ENCODE measurements at places on chromosomes 6 and 20.

- no peak for DNase-seq
Observed at GRCh38 chr6:7176208-7176607, 68.4 kb downstream of the RREB1 start.

GRCh38 chr6:145020543-145020942 is 714.8 kb downstream of the EPM2A start:
- DNase-seq, result no peak

DNA sequence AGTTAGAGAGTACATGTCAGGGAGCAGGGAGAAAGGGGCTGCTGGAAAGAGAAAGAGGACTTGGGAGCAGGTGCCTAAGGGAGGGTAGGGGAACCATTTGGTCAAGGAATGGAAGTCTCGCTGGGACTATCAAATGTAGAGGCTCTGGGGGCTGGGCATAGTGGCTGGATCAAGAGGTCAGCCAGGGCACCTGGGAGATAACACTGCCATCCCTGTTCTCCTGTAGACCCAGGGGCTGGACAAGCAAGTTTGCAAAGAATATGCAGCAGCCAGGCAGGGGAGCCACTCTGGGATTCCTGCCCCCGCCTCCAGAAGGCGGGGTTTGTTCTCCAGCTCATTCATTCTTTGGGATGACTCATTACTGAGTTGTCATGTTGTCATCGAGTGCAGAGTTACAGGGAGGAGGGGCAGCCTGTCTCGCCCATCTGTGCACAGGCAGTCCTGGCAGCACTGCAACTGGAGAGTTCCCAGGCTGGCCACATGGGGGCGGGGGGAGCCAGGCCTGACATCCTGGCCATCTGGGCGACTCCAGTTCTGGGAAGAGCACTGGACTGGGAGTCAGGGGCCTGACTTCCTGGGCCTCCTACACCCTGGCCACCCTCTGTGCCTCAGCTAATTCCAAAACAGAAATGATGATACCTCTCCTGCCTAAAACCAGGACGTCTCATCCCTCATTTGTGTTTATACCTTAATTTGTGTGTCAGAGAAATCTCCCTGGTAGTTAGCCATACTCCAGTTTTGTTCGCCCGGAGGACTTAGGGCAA is 28.2 kb upstream of the ZFAND3 start:
- DNase-seq, result peak; percentile 44

DNA sequence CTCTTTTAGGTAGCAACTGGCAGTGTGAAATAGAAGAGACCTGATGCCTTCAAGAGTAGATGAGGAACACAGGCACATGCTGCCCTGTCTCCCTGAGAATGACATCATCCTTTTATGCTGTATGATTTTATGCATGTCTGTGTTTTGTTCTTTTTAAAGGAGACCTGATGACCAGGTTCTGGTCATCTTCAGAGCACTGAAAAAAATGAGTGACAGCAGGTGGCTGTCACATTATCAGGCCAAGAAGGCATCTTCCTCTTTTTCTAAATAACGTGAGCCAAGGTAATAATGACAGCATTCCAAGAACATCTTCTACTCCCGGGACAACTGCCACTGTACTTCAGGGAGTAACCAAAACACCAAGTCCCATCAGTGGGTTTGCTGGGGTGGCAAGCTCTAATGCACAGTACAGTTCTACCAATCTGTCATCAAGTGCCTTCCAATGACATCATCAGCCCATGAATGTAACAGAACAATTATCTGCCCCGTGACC is 28.9 kb downstream of the CNKSR3 start:
- no peak for DNase-seq

GRCh38 chr6:100420711-100421110 is 44.0 kb downstream of the SIM1 start:
- DNase-seq, result no peak

DNA sequence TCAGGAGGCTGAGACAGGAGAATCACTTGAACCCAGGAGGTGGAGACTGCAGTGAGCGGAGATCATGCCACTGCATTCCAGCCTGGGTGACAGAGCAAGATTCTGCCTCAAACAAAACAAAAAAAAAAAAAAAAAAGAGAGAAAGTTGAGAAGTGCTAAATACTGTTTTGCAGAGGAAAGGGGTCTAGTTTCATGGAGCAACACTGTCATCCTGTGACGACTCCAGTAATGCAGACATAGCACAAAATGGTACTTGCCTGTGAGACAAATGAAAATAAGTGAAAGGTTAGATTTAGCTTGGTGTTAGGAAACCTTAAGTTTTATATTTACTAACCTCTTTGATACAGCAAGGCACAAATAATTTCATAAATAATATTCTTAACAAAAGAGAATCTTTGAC is 29.7 kb downstream of the CEP162 start:
- no peak for DNase-seq

DNA sequence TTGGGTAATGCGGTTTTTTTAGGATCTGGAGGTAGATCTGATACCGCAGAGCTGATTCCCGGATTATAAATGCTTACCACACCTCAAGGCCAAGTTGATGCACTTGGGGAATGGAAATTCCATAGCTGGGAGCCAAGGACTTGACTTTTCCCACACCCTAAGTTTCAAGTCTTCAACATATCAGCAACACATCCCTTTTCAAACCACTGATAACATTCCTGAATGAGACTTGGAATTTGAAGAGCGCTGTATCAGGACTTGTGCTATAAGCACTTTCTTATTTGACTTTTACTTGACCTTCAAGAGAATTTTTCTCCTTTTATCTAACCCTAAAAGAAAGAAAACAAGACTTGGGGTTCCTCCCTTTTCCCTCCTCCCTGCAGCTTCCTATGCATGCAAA is 90.6 kb upstream of the NAA20 start:
- no peak for DNase-seq

DNA sequence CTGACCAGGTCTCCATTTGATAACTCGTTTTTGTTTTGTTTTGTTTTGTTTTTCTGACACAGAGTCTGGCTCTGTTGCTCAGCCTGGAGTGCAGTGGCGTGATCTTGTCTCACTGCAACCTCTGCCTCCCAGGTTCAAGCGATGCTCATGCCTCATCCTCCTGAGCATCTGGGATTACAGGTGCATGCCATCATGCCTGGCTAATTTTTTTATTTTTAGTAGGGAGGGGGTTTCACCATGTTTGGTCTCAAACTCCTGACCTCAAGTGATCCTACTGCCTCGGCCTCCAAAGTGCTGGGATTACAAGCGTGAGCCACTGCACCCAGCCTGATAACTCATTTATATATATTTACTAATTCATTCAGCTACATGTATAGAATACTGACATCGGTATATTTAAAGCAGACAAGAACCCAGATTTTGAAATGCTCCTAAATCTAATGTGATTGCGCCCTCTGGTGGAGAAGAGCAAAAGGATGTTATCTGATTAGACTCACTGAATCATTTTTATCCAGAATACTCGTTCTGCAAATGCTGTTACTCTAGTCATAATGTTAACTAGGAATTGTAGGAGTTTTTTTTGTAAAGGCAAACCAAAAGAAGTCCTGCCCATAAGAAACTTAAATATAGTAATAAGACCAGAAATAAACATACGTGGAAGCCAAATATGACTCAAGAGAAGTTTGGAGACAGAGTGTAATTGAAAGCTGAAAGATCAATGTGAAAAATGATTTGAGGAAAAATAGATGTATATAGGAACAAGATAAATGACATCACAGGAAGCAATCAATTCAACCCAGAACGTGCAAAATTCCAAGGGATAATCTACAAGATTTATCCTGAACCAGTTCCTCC is 5.3 kb upstream of the COL12A1 start:
- DNase-seq, result peak; percentile 39

- peak; percentile 75 for DNase-seq
Observed at GRCh38 chr6:113120582-113121285, 736.4 kb upstream of the MARCKS start.

DNA sequence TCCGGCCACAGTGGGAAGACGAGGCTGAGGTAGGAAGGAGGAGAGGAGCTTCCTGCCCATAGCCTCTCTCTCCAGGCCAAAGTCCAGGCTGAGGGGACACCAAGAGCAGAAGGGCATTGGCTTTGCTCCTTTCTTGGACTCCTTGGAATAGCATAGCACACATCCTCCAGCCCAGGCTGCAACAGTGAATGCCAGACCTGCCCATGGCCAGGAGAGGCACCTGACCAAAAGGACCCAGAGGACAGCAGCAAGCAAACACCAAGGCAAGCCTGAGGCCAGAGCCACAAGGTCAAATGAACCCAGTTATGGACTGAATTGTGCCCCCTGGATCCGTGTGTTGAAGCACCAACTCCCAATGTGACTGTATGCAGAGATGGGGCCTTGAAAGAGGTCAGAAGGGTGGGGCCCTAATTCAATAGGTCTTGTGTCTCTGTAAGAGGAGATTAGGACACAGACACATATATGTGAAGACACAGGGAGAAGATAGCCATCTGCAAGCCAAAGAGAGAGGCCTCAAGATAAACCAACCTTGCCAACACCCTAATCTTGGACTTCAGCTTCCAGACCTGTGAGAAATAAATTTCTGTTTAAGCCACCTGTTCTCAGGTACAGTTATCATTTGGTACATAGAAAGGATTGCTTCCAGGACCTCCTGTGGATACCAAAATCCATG is 126.5 kb upstream of the NXT1 start:
- no peak for DNase-seq

DNA sequence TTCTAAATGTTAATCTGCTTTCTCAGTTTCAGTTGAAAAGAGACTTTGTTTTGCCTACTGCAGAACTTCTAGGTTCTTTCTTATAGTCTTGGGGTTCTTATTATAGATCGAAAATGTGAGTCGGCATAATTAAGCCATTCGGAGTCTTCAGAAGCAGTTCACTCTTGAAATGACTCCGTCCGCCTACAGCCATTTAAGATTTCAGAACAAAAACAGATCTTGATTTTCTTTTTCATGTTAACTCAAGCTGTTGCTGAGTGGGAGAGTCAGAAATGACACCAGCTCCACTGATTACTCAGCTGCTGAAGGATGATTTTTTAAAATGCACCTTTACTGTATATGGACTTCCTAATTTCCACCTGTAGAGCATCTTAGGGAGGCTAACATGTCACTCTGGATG is 15.9 kb downstream of the PRDM1 start:
- no peak for DNase-seq

- DNase-seq, result no peak
Observed at GRCh38 chr6:85747666-85748065, 105.0 kb upstream of the SYNCRIP start.

DNA sequence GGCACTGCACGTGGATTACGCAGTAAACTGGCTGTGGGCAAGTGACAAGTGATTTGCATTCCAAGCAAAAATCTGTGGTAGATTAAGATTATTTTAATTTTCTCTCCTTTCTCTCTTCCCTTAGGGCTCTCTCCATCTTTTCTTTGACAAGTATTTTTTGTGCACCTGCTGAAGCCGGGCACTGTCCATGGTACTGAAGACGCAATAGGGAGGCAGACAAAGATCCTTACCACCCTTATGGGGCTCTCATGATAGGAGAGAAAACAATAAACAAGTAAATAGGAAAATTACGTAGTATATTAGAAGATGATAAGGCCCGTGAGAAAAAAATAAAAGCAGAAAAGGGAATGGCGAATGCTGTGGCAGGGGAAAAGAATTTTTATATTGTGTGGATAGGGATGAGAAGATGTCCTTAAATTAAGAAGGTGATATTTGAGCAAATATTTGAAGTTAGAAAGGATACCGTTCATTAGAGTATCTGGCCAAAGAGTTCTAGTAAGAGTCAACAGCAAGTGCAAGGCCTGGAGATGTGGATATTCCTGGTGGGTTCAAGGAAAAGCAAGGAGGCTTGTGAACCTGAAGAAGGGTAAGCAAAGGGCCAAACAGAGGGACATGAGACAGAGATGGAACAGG is 146.0 kb downstream of the LAMP5 start:
- DNase-seq, result no peak

GRCh38 chr6:31865205-31866118 is 2.8 kb upstream of the NEU1 start:
- DNase-seq, result no peak

- DNase-seq, result no peak
Observed at GRCh38 chr6:105744815-105745214, 341.3 kb upstream of the PRDM1 start.

DNA sequence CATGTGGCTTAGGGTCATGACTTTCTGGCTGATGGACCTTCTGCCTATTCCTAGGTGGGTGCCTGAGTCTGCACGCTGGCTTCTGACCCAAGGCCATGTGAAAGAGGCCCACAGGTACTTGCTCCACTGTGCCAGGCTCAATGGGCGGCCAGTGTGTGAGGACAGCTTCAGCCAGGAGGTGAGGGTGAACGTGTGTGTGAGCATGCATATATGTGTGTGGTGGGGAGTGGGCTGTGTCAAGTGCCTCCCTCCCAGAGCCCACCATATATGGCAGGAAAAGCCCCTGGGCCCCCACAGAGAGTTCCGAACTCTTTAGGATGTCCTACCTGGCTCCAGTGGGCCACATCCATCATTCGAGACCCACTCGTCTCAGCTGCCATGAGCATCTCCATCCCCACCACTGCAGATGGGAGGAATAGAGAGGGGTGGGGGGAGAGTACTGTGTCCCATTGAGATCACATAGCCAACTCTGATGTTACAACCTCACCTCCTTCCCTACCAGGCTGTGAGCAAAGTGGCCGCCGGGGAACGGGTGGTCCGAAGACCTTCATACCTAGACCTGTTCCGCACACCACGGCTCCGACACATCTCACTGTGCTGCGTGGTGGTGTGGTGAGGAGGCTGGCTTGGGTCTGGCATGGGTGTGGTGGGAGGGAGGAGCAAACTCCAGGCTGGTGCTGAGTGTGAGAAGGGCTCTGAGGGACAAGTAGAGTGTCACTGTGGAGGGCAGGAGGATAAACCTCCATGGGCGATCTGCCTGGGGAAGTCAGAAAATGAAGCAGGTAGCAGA is 3.2 kb downstream of the SLC22A7 start:
- no peak for DNase-seq

GRCh38 chr6:13327691-13328075 is 654 bp downstream of the TBC1D7 start:
- peak; percentile 33 for DNase-seq

DNA sequence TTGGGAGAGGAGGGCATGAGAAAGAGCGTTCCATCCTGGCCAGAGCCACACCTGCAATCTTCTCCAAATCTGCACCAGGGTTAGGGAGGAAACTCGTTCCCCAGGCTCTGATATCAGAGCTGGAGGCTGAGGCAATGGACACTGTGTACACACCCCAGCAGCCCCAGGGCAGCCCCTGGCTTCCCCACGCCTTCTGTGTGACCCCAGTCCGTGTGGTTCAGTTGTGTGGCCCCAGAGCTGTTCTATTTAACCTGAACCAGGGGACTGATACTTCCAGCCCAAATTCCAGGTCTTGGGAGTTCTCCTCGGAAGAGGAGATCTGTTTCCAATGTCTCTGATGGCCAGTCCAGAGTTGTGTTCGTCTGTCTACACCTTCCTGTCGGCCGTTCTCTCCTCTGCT is 242.6 kb upstream of the EXOC2 start:
- no peak for DNase-seq

- DNase-seq, result no peak
Observed at GRCh38 chr20:1758765-1759164, 101.2 kb upstream of the SIRPG start.

- DNase-seq, result no peak
Observed at GRCh38 chr6:79425589-79426311, 111.5 kb downstream of the LCA5 start.

DNA sequence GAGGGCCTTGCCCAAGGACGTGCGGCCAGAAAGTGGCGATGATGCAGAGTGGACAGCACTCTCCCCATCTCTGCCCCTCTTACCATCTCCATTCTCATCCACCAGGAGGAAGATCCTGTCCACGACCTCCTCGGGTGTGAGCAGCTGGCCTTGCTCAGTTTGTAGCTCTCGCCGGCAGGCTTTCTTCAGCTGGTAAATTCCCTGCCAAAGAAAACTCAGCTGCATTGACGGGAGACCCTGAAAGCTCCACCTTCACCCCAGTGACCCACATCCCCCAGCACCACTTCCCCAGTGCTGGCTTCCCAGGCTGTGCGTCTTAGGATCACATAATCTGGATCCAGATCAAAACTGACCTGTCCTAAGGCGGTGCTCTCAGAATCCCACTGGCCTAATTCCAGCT is 9.2 kb downstream of the GUCA1B start:
- DNase-seq, result no peak
